ENCODE measurements at places on chromosomes 7 and 10. TPM values are rescaled to one million over a fixed set of nuclear protein-coding genes. Genes with fewer than 3 reads are reported as not detected.

- H3K27ac ChIP-seq = no peak overlapping the region
- no peaks in the 10 kb centered on the region for H3K27me3 ChIP-seq
- H3K4me3 ChIP-seq = no peak overlapping the region
- H3K36me3 ChIP-seq = peaks cover 11% of the 10 kb centered on the region
- DNase-seq = no peak
These were observed 78.0 kb downstream of the TAF3 start for GRCh38 chr10:7896297-7896696.

DNA sequence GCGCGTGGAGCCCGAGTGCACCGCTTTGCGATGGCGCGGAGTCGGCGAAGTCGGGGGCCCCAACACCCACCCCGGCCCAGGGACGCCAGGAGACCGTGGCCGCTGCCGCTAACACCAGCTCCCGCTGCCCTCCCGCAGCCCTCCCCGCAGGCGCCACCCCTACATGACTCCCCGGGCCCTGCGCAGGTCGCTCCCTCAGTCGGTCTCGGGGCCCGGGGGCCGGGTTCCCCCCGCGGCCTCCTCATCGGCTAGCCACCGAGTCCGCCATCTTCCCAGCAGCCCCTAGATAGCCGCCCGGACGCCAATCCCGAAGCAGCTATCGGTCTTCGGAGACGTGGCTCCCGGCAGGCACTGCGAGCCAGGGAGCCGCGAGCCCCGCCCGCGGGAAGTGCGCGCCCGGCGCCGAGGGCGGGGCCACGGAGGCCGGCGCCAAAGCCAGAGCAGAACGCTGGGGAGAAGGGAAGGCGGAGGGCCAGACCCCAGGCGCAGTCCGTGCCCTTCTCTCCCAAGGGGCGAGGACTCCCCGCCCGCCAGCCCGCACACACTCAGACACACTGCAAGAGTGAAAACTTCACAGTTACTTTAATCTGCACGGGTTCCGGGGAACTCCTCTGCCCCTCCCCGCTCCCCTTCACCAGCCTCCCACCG, at the start of gene FASTK:
Gene FASTK, minus strand, starts transcription at position 288 of the 648 bp plus-strand sequence. Its CDS starts 43 bp downstream, at position 245.
- peak within 1 kb of the TSS; percentile 78 for H3K27ac ChIP-seq
- peaks cover 44% of the 10 kb centered on the region for H3K4me1 ChIP-seq
- H3K4me3 ChIP-seq = peak within 1 kb of the TSS; percentile 78
- peaks cover 11% of the 10 kb centered on the region for H3K36me3 ChIP-seq
- DNase-seq = peak; percentile 82
- no peaks in the 10 kb centered on the region for H3K27me3 ChIP-seq

- peaks cover 44% of the 10 kb centered on the region for H3K27me3 ChIP-seq
- DNase-seq = no peak
- peaks cover 7% of the 10 kb centered on the region for H3K4me1 ChIP-seq
- no peaks in the 10 kb centered on the region for H3K36me3 ChIP-seq
- no peak overlapping the region for H3K27ac ChIP-seq
- no peak overlapping the region for H3K4me3 ChIP-seq
These were observed 15.5 kb upstream of the HOXA13 start for GRCh38 chr7:27215356-27215755.

DNA sequence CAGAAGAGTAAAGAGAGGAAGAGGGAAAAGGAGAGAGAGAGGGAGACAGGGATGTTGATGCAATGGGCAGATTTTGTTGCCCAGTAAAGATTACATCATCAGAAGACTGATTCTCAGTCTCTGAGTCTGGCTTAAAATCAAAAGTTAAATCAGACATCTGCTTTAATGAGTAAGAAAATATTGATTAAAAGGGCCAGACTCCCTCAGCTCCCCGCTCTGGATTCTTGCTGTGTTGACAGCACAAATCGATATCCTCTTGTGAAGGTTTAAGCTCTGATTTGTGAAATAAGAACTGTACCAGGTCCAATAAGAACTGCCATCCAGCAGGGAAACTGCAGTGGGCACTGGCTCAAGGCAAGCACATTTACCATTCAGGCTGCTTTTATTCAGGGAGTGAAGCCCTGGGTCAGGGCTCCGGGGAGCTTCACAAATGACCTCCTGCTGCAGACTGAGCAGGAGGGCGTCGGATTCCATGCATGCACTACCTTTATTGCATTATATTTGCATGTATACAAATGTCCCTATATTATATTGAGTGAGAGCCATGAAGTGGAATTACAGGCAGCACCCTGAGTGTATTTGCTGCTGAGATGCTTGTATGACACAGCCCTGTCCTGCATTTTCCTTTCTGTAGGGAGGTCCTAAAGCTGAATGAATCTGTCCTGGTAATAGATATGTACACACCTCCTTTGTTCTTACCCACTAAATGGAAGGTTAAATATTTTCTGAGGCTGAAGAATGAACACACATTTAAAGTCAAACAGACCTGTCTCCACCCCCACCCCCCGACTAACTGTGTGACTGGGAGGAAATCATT, 401.5 kb downstream of the REEP3 start:
- no peaks in the 10 kb centered on the region for H3K27me3 ChIP-seq
- no peak for DNase-seq
- no peaks in the 10 kb centered on the region for H3K36me3 ChIP-seq
- H3K4me1 ChIP-seq = no peaks in the 10 kb centered on the region
- H3K4me3 ChIP-seq = no peak overlapping the region

GRCh38 chr10:6123532-6123931, 34.7 kb downstream of the RBM17 start:
- DNase-seq = no peak
- no peaks in the 10 kb centered on the region for H3K36me3 ChIP-seq
- no peaks in the 10 kb centered on the region for H3K4me1 ChIP-seq
- H3K4me3 ChIP-seq = no peak overlapping the region
- no peaks in the 10 kb centered on the region for H3K27me3 ChIP-seq

GRCh38 chr10:108275895-108276685, 1111.6 kb upstream of the SORCS1 start:
- H3K27me3 ChIP-seq = no peaks in the 10 kb centered on the region
- H3K27ac ChIP-seq = no peak overlapping the region

DNA sequence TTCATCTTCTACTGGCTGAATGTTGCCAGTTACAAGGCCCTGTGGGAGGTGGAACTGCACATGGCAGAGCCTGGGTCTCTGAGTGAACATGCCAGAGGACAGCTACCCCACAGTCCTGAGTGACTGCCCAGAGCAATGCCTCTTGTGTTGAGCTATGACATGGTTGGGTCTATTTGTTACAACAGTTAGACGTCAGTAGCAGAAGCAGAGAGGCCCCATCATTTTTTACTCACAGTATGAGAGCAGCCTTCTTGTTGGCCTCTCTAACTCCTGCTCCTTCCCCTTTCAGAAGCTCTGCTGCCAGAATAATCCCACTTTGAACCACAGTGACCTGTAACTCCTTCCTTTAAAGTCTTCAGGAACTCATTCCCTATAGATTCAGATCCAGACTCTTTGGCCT, 30.8 kb upstream of the NRP1 start:
- no peak overlapping the region for H3K27ac ChIP-seq
- DNase-seq = no peak
- no peaks in the 10 kb centered on the region for H3K36me3 ChIP-seq
- peaks cover 3% of the 10 kb centered on the region for H3K4me1 ChIP-seq
- no peaks in the 10 kb centered on the region for H3K27me3 ChIP-seq

GRCh38 chr10:132371641-132372081, 25.3 kb upstream of the PWWP2B start:
- H3K4me3 ChIP-seq = no peak overlapping the region
- DNase-seq = no peak
- H3K27me3 ChIP-seq = no peaks in the 10 kb centered on the region

GRCh38 chr7:107631588-107632491, 28.8 kb upstream of the SLC26A4 start:
- H3K4me3 ChIP-seq = no peak overlapping the region
- no peak for DNase-seq
- H3K27me3 ChIP-seq = no peaks in the 10 kb centered on the region
- H3K27ac ChIP-seq = no peak overlapping the region
- H3K4me1 ChIP-seq = peaks cover 3% of the 10 kb centered on the region
- H3K36me3 ChIP-seq = no peaks in the 10 kb centered on the region

- H3K4me1 ChIP-seq = peaks cover 19% of the 10 kb centered on the region
- no peaks in the 10 kb centered on the region for H3K27me3 ChIP-seq
These were observed 34.9 kb downstream of the IL15RA start for GRCh38 chr10:5942474-5942873.

DNA sequence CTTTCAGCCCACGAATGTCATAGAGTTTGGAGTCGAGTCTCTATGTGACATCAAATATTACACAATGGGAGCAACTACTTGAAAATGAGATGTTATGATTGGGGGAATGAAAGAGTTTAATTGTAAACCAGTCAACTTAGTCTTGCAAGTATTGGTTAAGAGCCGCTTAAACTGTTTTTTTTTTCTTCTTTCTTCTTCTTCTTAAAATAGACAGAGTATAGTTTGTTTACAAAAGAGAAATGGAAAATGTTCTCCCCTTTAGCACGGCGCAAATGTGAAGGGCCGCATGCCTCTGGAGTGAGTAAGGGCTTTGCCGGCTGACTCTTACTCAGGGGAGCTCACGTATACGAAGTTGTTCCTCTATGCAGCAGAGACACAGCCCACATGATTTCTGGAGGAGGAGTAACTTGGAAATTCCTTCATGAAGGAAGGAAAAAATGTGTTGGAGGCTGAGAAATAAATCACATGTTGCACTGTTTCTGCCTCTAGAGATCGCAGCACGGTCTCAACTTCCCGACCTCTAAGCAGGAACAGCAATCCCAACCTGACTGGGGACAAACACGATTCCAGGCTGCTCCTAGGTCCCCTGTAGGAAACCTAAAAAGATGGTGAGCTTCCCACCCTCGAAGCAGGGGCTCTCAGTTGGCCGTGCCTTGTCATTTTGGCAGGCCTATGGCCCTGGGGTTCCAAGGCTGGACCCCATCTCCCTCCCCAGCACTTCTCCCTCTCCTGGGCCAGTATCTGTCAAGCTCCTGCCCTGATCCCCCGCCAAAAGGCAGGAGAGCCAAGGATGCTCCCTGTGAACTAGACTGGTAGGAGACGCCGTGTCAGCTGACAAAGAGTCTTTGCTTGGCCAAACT, 44.8 kb downstream of the MYOF start:
- H3K4me1 ChIP-seq = peaks cover 4% of the 10 kb centered on the region
- no peak overlapping the region for H3K4me3 ChIP-seq
- H3K27me3 ChIP-seq = no peaks in the 10 kb centered on the region
- no peaks in the 10 kb centered on the region for H3K36me3 ChIP-seq
- no peak for DNase-seq

GRCh38 chr7:40490603-40490924, 355.8 kb downstream of the SUGCT start:
- no peaks in the 10 kb centered on the region for H3K36me3 ChIP-seq
- no peaks in the 10 kb centered on the region for H3K27me3 ChIP-seq
- DNase-seq = no peak
- H3K4me3 ChIP-seq = no peak overlapping the region

- H3K27me3 ChIP-seq = no peaks in the 10 kb centered on the region
- DNase-seq = peak; percentile 13
- H3K4me1 ChIP-seq = no peaks in the 10 kb centered on the region
- H3K27ac ChIP-seq = no peak overlapping the region
- no peaks in the 10 kb centered on the region for H3K36me3 ChIP-seq
- H3K4me3 ChIP-seq = no peak overlapping the region
These were observed 54.9 kb upstream of the ELN start for GRCh38 chr7:73973091-73973490.

GRCh38 chr10:4755286-4755989, 70.6 kb upstream of the AKR1E2 start:
- H3K4me1 ChIP-seq = no peaks in the 10 kb centered on the region
- no peaks in the 10 kb centered on the region for H3K36me3 ChIP-seq
- H3K27me3 ChIP-seq = no peaks in the 10 kb centered on the region
- H3K4me3 ChIP-seq = no peak overlapping the region

- H3K27me3 ChIP-seq = no peaks in the 10 kb centered on the region
- H3K27ac ChIP-seq = no peak overlapping the region
- no peak overlapping the region for H3K4me3 ChIP-seq
- H3K36me3 ChIP-seq = peaks cover 6% of the 10 kb centered on the region
- no peaks in the 10 kb centered on the region for H3K4me1 ChIP-seq
These were observed 28.0 kb downstream of the NUDT1 start for GRCh38 chr7:2269991-2270460.

DNA sequence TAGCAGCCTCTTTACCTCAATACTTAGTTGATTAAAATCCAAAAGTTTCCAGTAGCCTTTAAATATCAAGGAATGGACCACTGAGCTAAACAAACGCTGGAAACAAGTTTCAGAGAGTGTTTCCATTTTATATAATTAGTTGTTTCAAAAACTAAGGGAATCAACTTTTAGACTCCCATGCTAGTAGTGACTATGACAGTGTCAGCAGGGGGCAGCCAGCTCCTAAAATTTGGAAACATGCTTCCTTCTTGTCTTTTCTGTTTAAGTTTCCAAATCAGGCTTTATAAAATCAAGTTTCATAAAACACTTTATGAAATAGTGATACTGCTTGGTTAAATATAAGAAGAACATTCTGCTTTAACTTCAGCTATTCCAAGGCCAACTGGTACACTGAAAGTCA, 138.2 kb upstream of the TMEM229A start:
- H3K4me1 ChIP-seq = no peaks in the 10 kb centered on the region
- H3K27ac ChIP-seq = no peak overlapping the region
- no peaks in the 10 kb centered on the region for H3K27me3 ChIP-seq
- no peak for DNase-seq
- no peak overlapping the region for H3K4me3 ChIP-seq

DNA sequence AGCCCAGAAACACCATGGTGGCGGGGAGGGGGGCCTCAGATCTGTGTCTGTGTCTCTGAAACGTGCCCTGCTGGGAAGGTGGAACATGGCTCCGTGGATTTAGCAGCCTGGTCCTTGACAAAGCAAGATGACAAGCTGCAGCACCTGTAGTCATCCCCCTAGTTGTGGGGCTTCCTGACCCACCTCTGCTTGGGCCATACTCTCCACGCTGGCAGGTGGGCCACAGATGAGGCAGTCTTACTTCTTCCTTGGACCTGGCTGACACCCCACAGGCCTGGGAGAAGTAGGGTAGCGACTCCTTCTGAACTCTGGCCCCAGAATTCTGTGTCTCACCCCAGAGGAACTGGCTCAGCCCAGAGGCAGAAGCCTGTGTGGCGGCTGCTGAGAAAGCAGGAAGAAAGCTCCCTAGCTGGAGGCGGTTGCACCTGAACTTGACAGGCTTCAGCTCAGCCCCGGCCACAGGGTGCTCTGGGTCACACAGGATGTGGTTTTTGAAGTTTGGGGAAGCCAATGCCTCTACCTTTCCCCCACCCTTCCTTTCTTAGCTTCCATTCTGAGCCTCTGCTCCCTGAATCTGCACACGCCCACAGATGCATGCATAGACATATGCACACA, 113.9 kb downstream of the ABLIM1 start:
- no peaks in the 10 kb centered on the region for H3K27me3 ChIP-seq
- peaks cover 81% of the 10 kb centered on the region for H3K4me1 ChIP-seq
- peak overlapping the region; percentile 96 for H3K27ac ChIP-seq
- H3K4me3 ChIP-seq = no peak overlapping the region
- peak; percentile 56 for DNase-seq

AFAP1L2 gene
- 1.3 TPM for total RNA-seq

GIMAP1 gene
- 23.9 TPM for total RNA-seq

SPRN gene
- total RNA-seq = not detected

OR2A7 gene
- not detected for total RNA-seq

KCNH2 gene
- 0.60 TPM for total RNA-seq

BHLHA15 gene
- not detected for total RNA-seq

MMP21 gene
- 0.85 TPM for total RNA-seq

PLA2G12B gene
- total RNA-seq = not detected

Measured in natural killer cell (primary cell).